ENCODE measurements at places on chromosomes 11 and 22.

DNA sequence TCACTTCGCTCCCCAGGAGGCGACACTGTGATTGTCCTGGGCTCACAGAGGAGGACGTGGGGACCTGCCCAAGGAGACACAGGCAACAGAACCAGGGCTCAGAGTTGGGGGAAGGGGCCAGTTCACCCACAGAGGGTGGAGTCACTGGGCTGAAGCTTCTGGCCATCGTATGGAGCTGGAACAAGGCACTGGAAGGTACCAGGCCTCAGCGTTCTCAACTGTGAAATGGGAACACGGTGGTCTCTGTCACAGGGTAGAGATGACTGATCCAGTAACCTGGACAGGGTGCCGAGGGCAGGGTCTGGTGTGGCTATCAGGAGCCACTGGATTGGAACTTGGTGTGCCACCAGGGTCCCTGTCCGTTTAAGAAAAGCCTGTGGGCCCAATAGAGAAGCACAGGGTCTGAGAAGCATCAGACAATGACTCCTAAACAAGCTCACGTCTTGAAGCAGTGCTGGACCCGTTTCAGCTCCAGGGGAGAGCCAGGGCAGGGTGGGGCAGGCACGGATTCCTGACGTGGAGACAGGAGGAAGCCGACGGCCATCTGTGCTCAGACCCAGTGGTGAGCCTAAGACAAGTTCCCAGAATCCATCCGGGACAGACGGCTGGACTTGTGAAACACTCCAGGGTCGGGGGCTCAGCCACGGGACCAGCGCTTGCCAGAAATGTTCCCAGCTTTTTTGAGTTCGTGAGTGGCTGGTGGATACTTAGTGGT, 25.0 kb upstream of the KCNQ1OT1 start:
- no peak for DNase-seq

GRCh38 chr11:101508370-101508769, 75.4 kb downstream of the TRPC6 start:
- DNase-seq: no peak

- DNase-seq: no peak
Observed at GRCh38 chr11:92681586-92681985, 287.9 kb upstream of the MTNR1B start.

- no peak for DNase-seq
Observed at GRCh38 chr11:2002042-2002776, 4.6 kb upstream of the H19 start.

GRCh38 chr11:63745304-63746170, 23.0 kb downstream of the ZFTA start:
- DNase-seq: no peak

GRCh38 chr11:45260071-45260470, 26.1 kb downstream of the SYT13 start:
- no peak for DNase-seq

DNA sequence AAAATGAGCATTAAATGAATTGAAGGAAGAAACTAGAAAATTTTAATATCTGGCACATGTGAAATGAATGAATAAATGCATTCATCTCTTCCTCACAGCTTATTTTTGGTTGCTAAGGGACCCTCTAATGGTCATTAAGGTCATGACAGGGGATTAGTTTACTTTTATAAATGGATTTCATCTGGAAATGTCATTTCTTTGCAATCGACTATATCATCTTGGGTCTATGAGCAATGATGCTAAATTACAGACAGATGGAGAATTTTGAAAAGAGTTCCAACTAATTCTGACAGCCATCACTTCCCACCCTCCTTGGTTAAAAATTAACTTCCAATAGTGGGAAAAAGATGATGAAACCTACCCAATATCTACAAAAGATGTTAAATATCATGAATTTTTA, 98.0 kb downstream of the KIF18A start:
- no peak for DNase-seq

DNA sequence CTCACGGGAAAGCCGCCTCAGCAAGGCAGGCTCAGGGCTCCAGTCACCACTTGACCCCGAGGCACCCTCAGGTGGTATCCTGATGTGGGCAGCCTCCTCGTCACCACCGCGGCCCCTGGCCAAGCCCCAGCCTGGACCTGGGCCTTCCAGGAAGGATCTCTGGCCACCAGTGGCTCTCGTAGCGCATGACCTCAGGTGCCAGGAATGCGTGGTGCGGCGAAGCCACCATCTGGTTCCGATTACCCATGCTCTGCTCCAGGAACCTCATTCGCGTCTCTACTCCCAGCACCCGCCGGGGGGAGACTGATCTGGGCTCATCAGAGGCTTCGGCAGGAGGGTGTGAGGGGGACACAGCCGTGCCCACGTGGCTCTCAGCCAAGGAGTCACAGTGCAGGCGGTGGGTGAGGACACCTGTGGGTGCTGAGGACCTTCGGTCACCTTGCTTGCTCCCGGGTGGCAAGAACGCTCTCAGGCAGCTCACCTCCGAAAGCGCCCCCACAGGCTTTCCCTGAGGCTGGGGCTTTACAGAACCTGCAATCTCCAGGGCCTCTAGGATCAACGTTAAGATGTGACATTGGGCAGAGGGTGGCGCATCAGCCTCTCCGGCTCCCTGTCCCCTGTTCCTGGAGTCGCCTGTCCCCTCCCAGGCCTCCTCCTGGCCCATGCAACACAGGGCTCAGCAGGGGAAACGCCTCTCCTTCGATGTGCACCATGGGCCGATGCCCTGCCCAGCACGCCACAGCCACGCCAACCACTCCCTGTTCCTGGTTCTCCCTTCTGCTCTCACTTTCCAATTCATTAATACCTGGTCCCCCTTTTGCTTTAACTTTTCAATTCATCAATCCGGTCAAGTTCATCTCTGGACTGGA, 39.0 kb downstream of the TBX1 start:
- DNase-seq: no peak

DNA sequence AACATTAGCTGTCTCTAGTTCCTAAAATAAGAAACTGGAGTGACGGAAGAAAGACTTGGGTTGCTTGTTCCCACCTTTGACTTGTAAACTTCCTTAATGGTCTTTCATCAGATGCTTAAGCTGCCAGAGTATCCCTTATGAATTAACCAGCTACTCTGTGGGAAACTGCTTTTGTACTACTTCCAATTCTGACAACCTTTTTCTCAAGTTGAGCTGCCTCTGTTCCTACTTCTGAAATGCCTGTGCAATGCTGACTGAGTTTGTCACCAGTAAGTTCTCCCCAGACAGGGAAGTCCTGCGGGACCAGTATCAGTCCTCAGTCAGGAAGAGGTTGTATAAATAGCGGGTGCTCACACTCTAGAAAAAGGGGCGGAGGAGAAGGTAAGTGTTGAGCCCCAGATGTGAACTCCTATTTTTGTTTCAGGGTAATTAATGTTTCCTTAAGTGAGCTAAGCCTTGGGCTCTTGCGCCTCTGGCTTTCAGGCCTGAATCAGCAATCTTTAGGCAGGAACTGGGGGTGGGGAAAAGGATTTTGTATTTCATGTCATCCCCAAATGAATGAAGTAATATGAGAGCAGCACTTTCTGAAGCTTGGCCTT, 67.2 kb downstream of the CECR2 start:
- DNase-seq: no peak

All from kidney capillary endothelial cell (primary cell).